NCI-H1436 treated with DMSO at 0.1 percent for 48 hours (cell line): ENCODE measurements at places on chromosomes 16 and 17.

- DNase-seq = no peak
Observed at GRCh38 chr16:9297437-9298113, 206.1 kb downstream of the HAPSTR1 start.

- peak; percentile 82 for DNase-seq
Observed at GRCh38 chr17:76820561-76820960, 47.6 kb upstream of the MGAT5B start.

DNA sequence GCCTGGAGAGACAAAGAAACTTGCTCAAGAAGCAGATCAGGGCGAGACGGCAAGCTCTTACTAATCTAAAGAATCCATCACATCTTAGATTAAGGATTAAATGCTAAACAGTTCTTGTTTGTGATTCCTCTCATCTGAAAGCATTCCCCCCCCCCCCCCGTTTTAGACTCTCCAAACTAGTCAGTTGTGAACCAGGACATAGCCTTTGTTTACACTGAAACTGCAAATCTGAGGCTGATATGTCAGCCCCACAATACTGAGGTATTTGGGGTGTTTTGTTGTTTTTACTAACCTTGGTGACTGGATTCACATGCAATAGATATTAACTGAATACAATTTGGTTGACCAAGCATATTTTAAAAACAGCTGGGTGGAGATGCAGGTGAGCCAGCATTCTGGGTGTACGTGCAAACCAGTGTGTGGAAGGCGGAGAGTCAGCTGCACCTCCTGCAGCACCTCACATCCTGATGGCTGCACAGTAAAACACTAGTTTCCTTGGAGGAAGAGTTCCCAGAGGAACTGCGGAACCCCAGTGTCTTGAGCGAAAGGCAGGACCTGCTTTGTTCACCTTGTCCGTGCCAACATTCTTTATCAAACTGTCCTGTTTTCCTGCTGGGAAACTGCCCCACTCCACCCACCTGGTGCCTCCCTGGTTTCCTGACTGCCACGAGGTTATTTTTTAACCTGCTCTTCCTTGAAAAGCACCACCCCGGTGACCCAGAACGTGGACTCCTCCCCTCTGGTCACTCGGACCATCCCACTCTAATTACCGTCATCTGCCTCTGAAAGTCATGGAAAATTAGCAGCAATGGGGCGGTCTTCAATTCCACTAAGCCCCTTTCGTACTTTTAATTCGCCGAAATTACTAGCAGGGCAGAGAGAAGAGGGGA, 1.2 kb upstream of the YPEL2 start:
- DNase-seq = no peak

DNA sequence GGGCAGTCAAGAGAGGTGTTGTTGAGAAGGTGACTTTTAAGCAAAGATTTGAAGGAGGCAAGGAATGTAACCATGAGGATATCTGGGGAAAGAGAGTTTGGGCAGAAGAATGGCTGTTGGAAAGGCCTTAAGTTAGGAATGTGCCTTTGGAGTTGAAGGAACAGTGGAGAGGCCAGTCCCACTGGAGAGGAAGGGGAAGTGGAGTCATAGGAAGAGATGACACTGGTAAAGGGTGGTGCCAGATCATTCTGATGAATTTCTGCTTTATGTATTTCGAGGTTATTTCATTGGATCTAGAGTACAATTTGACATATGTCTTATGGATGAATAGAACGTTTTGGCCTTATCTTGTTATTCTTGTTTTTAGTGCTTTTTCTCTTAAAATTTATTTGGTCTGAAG, 93.5 kb downstream of the WWP2 start:
- no peak for DNase-seq

GRCh38 chr17:75109046-75109406, 743 bp upstream of the ARMC7 start:
- DNase-seq = no peak

- no peak for DNase-seq
Observed at GRCh38 chr16:49608779-49609178, 235.2 kb downstream of the C16orf78 start.

- no peak for DNase-seq
Observed at GRCh38 chr16:27199235-27199586, 4.1 kb upstream of the KDM8 start.

GRCh38 chr17:3865176-3865575, 19.1 kb upstream of the NCBP3 start:
- DNase-seq = no peak

DNA sequence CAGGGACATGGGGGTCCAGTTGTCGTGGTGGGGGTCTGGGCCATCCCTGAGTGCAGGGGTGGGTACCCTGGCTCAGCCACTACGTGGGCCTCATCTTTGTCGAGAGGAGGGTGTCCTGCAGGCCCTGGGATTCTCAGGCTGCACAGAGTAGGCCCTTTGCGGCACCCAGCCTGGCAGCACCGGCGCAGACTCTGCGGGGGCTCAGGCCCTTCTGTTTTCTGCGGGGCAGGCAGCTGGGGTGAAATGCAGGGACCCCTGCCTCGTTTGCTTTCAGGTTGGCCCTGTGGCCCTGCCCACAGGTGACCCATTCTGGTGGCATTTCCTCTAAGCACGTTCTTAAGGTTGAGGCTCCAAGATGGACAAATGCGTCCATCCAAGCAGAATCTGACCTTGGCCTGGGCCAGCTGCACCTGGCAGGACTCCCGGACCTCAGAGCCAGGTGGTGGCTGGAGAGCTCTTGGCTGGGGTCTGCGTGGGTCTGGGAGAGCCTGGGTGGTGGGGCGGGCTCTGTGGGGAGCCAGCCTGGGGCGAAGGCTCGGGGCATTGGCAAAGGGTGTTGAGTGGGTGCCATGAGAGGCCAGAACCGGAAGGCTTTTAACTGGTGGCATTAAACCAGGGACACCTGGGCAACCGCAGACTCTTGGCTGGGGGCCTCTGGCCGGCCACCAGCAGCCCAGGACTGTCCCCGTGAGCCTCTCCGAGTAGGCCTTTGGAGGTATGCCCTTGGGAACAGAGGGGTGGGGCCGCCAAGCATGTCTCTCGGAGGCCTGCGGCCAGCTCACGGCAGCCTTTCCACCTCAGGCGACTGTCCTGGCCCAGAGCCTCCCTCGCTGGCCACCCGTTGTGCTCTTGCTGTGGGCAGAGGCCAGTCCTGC, 16.9 kb downstream of the PRSS27 start:
- no peak for DNase-seq

- no peak for DNase-seq
Observed at GRCh38 chr16:47847220-47847970, 308.4 kb downstream of the ABCC12 start.

DNA sequence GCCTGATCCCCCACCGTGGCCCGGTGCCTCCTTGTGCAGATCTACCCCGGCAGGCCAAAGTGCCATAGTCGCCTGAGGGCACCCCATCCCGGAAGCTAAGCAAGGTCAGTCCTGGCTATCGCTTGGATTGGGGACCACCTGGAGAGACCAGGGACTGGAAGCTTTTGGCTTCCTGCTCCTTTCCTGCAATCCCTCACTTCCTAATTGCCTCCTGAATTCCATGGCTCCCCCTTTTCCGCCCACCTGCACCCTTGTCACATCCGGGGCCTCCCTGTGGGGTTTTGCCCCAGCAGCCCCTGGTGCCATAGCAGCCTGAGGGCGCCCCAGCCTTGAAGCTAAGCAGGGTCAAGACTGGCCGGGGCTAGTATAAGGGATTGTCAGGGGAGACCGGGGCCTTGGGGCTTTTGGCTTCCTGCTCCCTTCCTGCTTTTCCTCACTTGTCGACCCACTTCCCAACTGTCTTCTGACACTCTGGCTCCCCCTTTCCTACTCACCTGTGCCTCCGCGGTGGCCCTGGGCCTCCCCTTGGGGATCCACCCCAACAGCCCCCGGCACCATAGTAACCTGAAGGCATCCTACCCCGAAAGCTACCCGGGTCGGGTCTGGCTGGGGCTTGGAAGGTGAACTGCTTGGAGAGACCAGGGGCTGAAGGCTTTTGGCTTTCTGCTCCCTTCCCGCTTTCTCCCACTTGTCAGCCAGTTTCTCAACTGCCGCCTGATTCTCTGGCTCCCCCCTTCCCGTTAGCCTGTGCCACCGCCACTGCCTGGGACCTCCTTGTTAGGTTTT, 2293.6 kb downstream of the TP53TG3F start:
- no peak for DNase-seq

- no peak for DNase-seq
Observed at GRCh38 chr17:38942696-38943334, 17.4 kb downstream of the LASP1NB start.

GRCh38 chr16:12532871-12533610, 270.6 kb downstream of the CPPED1 start:
- DNase-seq = no peak

DNA sequence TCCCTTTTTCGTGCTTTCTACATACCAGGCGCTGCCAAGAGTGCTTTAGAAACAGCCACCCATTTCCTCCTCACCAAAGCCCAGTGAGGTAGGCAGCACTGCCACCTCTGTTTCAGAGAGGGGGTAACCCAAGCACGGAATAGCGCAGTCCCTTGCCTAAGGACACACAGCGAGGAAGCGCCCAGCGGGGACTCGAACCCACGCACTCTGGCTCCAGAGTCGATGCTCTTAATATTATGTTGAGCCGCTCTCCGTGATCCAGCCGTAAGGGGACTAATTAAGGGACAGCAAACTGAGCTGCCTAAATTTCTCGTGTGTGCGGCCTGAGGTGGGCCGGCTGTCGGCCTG, 497 bp downstream of the CES1 start:
- DNase-seq = no peak

- DNase-seq = no peak
Observed at GRCh38 chr16:9225527-9226316, 134.3 kb downstream of the HAPSTR1 start.

DNA sequence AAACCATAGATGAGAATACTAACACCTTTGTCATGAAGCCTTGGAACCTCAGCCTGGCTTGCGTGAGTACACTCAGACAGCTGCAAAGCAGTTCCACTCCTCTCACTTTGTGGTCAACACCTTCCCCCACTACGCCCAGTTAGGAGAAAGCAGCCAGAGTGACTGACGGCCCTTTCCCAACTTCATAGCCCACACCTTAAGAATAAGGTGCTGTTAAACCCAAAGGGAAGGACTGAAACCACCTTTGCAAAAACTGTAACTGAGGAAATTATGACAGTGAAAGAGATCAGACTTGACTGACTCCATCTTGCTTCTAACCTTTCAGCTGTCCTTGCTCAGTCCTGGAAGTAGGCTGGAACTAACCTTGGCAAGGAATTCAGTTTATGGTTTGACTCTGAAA, 13.7 kb downstream of the N4BP1 start:
- no peak for DNase-seq

- DNase-seq = no peak
Observed at GRCh38 chr17:14818469-14818868, 446.7 kb downstream of the PMP22 start.

DNA sequence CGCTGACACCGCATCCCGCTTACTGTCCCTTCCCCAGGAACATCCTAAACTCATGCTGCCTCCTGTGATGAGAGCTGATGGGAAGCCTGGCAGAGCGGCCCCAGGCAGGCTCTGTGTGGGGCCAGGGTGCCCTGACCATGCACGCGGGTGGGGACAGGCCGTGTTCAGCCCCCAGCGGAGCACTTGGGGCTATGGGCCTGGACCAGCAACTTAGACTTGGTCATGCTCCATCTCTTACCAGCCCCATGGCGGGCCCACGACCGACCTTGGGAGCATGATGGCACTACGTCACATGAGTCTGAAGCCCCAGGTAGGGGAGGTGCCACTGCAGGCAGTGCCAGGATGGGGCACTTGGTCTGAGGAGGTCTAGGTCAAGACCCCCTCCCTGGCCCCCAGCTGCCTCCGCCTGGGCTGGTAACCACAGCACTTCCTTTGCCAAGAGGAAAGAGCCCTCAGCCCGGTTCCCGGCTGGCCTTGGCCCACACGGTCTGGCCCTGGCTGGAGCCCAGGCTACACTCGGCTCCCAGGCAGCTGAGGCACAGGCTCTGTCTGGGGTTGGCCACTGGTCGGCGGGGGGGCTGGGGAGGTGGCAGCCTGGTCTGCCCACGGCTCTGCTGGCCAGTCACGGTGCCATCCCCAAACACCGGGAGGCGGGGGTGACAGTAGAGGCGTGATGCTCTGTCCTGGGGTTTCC, 25.7 kb downstream of the BAHCC1 start:
- DNase-seq = no peak

GRCh38 chr16:31093132-31093703, 1.4 kb downstream of the VKORC1 start:
- no peak for DNase-seq

- DNase-seq = no peak
Observed at GRCh38 chr16:53576904-53577303, 73.9 kb upstream of the AKTIP start.

- no peak for DNase-seq
Observed at GRCh38 chr17:2701161-2701995, 10.2 kb downstream of the CLUH start.

- no peak for DNase-seq
Observed at GRCh38 chr17:32516940-32517701, 30.3 kb downstream of the CDK5R1 start.

DNA sequence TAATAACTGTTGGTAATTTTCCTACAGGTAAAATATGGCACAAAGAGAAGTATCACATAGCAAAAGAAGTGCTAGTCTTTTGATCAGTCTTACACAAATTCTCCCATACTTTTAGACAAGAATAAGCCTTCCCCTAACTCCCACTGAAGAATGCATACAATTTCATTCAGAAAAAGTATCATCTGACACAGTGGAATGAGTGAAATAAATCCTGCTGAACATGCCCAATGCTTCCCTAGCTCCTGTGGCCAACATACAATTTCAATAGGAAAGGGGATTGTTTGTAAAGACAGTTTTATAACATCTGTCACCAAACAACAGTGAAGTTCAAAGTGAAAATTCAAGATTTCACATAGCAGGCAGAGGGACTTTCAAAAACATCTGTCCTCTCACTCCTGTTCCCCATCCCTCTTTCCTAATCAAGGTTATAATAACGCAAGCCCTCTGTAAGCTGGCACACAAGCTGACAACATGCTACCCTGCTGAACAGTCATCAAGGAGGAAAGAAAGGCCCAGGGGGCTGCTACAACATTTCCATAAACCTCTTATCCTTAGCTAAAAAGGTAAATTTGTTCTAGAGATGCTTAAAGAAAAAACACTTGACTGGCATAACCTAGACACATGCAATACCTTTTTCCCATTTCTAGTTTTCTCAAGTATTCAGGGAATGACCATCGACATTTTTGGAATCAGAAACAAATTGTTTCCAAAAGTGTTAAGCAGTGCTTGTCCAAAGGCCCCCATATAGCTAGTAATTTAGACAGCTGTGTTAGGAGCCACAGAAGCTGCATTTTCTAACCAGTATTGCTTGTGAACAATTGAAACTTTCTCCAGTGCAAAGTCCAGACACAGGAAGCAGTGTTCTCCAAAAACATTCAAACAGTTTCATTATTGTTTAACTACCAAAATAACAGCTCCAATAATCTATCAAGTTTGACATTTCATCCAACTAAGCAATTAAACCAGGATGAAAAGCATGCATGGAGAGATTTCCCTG, 11.5 kb upstream of the RFFL start:
- DNase-seq = no peak

GRCh38 chr17:28773736-28774135, 29.9 kb downstream of the TRAF4 start:
- DNase-seq = no peak

GRCh38 chr17:73725794-73726515, 81.7 kb upstream of the SDK2 start:
- DNase-seq = no peak

GRCh38 chr17:1227917-1228780, 42.1 kb upstream of the BHLHA9 start:
- no peak for DNase-seq

GRCh38 chr16:72897707-72898106, 150.2 kb downstream of the ZFHX3 start:
- no peak for DNase-seq
